HFF-Myc (cell line): ENCODE measurements at places on chromosomes 5 and 9.
A peak's percentile ranks its signal among the peaks of the same experiment; 100 is the strongest.

GRCh38 chr9:124477648-124478285, 27.5 kb downstream of the ADGRD2 start:
- no peak for DNase-seq

- no peak for DNase-seq
These were observed 780.8 kb upstream of the ARRDC3 start for GRCh38 chr5:92163906-92164305.

DNA sequence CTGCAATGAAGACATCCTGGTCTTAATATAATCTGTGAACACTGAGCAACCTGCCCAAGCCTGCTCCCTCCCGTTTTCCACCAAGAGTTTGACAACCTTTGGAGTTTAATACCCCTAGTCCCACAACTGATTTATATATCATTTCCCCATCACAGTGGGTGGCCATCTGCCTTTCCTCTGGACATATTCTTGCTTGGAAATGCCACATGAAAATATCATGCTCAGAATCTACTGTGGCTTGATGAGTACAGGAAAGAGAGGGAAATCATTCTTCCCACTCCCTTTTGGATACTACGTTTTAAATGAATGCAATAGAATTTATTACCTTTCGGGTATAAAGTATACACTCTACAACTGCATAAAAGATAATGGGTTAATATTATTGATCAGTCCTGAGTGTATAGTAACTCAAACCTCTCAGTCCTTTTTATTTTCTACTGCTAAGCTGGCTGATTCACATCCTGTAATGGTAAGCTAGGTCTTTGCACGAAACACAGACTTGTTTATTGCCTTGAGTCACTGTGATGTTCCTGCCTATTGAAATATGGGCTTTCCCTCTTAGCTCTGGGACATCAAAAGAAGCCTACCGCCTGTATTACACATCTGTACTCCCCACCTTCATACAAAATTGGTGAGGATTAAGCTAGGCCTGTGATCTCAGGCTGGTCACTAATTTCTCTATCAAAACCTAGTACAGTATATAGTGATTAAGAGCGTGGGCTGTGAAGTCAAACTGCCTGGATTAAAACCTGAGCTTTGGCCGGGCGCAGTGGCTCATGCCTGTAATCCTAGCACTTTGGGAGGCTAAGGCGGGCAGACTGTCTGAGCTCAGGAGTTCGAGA, 67.6 kb upstream of the NR5A1 start:
- DNase-seq, result peak; percentile 66

DNA sequence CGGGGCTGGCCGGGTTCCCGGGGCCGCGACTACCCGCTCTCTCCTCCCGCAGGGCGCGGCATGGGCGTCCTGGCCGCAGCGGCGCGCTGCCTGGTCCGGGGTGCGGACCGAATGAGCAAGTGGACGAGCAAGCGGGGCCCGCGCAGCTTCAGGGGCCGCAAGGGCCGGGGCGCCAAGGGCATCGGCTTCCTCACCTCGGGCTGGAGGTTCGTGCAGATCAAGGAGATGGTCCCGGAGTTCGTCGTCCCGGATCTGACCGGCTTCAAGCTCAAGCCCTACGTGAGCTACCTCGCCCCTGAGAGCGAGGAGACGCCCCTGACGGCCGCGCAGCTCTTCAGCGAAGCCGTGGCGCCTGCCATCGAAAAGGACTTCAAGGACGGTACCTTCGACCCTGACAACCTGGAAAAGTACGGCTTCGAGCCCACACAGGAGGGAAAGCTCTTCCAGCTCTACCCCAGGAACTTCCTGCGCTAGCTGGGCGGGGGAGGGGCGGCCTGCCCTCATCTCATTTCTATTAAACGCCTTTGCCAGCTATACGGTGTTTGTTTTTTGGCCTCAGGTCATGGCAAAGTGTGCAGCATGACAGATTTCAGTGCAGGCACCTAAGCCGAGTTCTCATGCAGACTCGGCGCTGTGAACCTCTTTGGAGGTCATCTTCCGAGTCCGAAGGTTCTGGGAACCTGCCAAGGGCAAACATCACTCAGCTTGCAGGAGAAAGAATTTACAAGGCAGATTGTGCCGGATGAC, 516 bp downstream of the MRPL41 start:
- no peak for DNase-seq

DNA sequence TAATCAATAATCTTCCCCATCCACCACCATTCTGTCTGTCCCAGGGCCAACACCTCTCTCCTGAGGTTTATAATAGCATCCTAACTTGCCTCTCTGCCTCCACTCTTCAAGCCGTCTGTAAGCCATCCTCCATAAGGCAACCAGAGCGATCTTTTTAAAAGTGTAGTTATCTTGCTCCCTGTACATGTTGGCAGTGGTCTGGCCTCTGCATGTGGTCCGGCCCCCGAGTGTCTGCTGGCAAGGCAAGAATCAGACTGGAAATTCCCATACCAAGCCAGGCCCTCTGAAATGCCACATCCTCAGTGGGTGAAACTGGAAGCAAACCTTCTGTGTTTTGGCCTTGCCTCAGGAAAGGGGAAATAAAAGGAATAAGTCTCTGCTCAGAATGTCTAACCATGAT, 17.0 kb downstream of the TTLL11 start:
- DNase-seq, result no peak

DNA sequence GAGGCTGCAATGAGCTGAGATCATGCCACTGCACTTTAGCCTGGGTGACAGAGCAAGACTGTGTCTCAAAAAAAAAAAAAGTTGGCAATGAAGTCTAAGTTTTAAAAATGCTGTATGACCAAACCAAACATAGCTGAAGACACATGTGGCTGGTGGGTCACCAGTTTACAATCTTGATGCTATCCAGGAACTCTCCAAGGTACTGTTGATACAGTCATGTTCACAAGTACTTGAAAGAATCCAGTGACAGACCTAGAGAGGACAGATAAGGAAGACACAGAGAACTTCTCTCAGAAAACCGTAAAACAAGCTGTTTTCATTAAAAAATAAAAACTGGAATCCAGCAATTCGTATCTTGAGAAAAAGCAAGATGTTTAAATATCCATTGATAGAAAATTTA, 95.7 kb downstream of the ACTBL2 start:
- DNase-seq, result no peak

DNA sequence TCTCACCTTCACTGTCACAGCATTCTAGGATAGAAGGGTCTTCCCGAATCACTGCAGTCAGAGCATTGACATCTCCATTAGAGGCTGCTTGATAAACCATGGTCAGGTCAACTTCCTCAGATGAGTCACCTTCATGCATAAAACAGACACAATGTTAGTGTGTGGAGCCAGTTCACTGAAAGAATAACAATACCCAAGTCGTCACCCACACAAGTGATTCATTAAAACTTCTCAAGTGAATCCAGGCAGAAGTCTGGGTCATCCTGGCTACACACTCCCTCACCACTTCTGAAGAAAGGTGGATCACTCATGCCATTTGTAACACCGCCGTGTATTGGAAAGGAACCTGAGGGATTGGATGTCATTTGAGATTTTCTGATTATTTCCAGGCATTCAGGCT, 49.6 kb downstream of the ANKRD55 start:
- DNase-seq, result peak; percentile 56

- peak; percentile 70 for DNase-seq
These were observed 30.0 kb downstream of the S1PR3 start for GRCh38 chr9:89021154-89021803.

GRCh38 chr5:170563824-170564567, 60.2 kb downstream of the KCNIP1 start:
- DNase-seq, result no peak

GRCh38 chr9:79610791-79611614, 39.2 kb downstream of the TLE4 start:
- peak; percentile 97 for DNase-seq

- no peak for DNase-seq
These were observed 43.7 kb downstream of the ZNF366 start for GRCh38 chr5:72463449-72464052.

GRCh38 chr9:69020301-69021145, 6.6 kb upstream of the PRKACG start:
- no peak for DNase-seq

GRCh38 chr5:145774442-145774841, 60.7 kb downstream of the PRELID2 start:
- no peak for DNase-seq

GRCh38 chr5:36598045-36598444, 8.4 kb upstream of the SLC1A3 start:
- no peak for DNase-seq

DNA sequence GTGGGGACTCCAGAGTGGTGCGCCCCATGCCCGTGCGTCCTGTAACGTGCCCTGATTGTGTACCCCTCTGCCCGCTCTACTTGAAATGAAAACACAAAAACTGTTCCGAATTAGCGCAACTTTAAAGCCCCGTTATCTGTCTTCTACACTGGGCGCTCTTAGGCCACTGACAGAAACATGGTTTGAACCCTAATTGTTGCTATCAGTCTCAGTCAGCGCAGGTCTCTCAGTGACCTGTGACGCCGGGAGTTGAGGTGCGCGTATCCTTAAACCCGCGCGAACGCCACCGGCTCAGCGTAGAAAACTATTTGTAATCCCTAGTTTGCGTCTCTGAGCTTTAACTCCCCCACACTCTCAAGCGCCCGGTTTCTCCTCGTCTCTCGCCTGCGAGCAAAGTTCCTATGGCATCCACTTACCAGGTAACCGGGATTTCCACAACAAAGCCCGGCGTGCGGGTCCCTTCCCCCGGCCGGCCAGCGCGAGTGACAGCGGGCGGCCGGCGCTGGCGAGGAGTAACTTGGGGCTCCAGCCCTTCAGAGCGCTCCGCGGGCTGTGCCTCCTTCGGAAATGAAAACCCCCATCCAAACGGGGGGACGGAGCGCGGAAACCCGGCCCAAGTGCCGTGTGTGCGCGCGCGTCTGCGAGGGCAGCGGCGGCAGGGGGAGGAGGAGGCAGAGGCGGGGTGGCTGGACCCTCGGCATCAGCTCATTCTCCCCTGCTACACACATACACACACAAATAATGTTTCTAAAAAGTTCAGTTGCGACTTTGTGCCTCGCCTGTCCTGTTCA, 668 bp downstream of the GLIS3 start:
- no peak for DNase-seq

DNA sequence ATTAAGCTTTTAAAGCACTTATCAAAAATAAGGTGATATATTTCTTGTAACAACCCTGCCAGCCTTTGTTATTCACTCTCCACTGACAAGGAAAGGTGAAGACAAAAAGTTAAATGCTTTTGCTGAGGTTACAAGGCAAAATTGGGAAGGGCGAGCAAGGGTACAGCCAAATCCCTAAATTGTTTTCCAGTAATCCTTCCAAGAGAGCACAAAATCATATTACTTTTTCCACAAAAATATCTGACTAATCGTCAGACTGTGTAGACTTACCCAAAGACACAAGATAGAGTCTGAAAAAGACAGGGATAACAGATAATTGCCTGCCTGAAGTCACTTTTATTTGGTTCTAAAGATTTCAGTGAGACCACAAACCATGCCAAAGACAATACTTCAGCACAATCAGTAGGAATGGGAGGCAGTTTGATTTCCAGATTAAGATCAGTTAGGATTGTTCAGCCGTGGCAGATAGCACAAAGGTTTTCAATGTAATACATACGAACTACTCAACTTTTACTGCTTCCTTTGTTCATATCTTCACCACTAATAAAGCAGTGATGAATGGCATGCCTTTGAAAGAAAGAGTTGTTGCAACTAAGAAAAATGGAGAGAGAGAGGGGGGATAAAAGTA, 383.8 kb upstream of the TUSC1 start:
- no peak for DNase-seq

DNA sequence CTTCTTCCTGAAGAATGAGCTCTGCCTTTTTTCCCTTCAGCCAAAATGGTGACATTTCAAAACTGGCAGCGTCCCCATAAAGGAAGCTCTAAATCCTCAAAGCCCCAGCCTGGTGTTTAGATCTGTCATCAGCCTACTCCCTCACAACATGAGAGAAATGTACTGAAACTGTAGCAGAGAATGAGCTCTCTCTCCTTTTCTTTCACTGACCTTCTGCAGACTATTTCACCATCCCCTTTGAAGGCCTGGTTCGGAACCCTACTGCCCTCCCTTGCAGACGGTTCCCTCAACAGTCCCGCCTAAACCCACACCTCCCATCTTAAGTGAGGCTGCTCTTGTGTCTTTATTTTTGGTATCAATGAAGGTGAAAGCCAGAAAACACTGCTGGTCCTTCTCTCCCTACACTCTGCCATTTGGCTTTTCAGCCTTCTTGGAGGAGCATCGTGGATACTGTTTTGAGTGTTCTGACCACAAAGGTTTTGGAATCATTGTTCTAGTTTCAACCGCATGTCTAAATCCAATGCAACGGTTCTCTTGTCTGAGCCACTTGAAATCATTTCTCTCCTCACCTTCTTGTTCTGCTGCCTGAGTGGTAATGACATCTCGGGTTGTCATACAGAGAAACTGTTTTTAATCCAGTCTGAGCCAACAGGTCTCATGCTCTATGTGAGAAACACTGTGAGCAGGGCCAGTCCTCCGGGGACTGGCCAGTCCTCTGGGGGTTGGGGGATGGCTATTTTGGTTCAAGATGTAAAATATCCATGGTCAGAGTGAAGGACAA, 39.0 kb downstream of the ITK start:
- no peak for DNase-seq

- peak; percentile 36 for DNase-seq
These were observed 10.8 kb downstream of the KCNV2 start for GRCh38 chr9:2727966-2728613.

DNA sequence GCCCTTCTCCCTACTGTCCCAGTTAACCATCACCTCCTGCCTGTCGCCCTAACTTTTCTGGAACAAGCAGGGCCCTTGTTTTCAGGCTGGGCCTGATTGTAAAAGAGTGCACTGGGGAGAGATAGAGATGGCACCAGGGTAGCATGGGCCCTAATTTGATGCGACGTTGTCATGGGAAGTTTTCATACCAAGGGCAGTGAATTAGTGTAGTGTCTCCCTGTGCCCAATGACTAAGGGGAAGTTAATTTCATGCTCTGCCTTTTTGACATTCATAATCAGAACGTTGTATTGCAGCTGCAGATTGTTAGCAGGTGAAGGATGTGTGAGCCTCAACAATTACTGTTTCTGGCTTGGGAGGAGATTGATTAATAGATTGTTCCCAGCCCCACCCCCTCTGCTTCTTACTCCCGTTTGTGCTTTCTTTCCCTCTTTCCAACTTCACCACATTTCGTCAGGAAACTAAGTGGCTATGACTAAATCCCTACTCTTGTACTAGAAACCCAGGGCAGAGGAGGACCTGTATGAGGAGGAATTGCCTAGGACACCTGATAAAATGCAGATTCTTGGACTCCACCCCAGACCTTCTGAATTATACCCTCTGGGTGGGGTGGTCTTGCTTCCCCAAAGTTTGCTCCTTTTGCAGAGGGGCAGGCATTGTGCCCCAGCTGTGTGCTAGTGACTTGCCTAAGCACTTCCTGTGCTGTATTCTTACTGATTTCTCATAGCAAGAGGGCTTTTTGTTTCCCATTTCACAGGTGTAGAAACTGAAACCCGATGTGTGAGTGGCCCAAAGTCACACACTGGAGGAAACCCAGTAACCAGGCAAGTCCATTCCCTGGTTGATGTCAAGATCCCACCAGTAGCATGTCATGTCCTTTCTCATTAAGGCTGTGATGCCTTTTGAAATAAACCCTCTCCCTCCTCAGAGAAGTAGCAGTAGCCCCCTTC, 56.3 kb downstream of the DAB2IP start:
- no peak for DNase-seq
